Activated T-cell treated with anti-CD3 and anti-CD28 coated beads, Interleukin-2, amount 50 U/mL, for 4 hours (primary cell): ENCODE measurements at places on chromosomes 4 and X. TPM values are rescaled to one million over a fixed set of nuclear protein-coding genes. Genes with fewer than 3 reads are reported as not detected.

Gene MAP9
- total RNA-seq: 10.9 TPM

Gene TNIP3
- 20.6 TPM for total RNA-seq

Gene MAGEA12
- total RNA-seq: not detected

Gene DCLK2
- not detected for total RNA-seq

Gene GPR78
- not detected for total RNA-seq

Gene IRAK1
- total RNA-seq: 272 TPM

Gene ZNF275
- total RNA-seq: 12.7 TPM

Gene GLUD2
- total RNA-seq: 1.9 TPM

Gene RBMXL3
- not detected for total RNA-seq

Gene UGT2B15
- total RNA-seq: 0.18 TPM

Gene OTC
- total RNA-seq: not detected

Gene PHEX
- total RNA-seq: 4.7 TPM

Gene VEGFC
- total RNA-seq: 0.14 TPM

Gene MND1
- 5.2 TPM for total RNA-seq

Gene CD38
- total RNA-seq: 15.7 TPM

Gene ENPEP
- not detected for total RNA-seq

Gene ANXA3
- total RNA-seq: 1.0 TPM

Gene DGKK
- total RNA-seq: not detected

Gene DDIT4L
- not detected for total RNA-seq

Gene GATA1
- total RNA-seq: 0.33 TPM

Gene ASB12
- not detected for total RNA-seq

Gene CLCN5
- total RNA-seq: 3.0 TPM

Gene ARHGAP36
- total RNA-seq: not detected

Gene OTUD6A
- total RNA-seq: not detected

Gene MAGEE2
- total RNA-seq: not detected

Gene RAB33A
- total RNA-seq: 13.6 TPM

Gene FAM47A
- not detected for total RNA-seq
